Central memory CD4-positive, alpha-beta T cell (primary cell): ENCODE measurements at places on chromosomes 7 and 10.

DNA sequence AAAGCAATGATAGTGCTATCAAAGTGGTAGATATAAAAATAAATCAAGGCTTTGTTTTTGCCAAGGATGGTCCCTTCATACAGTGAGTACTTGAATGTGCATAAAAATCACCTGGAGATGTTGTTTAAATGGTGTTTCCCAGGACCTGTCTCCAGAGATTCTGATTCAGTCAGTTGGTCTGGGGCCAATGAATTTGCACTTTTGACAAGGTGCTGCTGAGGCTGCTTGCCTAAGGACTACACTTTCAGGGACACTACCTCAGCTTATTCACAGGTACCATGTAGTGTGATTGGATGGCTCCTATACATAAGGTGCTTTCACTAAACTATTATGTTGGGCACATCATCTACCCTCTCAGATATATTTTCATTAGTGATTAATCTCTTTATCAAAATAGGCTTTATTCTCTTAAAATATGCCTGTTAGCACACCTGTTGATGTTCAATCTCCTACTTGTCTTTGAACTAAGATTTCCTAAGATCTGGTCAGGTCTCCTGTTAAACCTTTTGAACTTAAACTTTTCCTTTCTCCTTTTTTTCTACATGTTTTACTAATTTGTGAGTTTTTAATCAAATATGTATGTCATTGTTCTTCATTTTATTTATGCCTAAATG lies 24.3 kb downstream of the CAPZA2 start:
- no peak for DNase-seq

GRCh38 chr10:43707770-43708169 lies 59.1 kb upstream of the ZNF32 start:
- DNase-seq, result no peak

- DNase-seq, result peak; percentile 35
Observed at GRCh38 chr7:148979827-148980226, 48.5 kb downstream of the PDIA4 start.

DNA sequence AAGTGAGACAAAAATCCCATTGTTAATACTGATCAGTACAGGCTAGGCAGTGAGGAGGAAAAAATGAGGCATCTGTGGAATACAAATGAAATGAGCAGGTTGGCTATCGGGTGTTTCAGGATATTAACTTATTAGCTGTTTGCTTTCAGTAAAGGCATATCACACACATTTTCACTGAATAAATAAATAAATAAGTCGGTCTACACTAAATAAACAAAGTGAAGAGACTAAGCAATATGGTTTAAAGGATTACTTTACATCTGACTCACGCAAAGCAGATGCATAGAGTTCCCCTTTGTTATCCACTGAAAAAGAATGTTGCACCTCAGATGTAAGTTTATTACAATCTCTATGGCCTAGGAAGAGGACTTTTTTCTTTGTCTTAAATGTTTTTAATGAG lies 6.3 kb upstream of the SEMA3A start:
- DNase-seq, result no peak

DNA sequence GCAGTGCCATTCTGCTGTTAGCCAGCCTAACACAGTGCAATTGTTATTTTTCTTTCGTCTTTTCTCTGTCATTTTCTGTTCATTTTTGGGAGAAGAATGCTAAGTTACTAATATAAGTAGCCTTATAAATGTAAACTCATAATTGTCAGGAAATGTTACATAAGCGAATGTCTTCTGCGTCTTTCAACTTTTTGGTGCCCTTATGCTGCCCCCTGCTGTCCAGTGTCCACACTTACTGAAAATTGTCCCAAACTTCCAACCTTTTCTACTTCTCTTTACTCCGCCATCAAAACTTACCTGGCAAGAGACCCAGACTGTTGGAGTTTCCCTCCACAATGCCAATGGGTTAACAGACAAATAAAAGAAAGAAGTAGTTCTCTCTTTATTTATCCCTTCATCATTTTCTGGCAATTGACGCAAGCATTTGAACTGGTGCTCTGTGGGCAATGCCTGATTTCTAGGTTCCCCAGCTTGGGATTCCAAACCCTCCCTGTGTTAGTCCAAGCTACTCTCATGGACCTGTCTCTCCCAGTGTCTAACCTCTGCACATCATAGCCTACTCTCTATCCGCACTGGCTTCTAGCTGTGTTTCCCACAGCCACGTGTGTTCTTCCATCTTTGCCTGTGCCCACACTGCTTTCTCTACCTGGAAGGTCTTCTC lies 21.0 kb upstream of the EPC1 start:
- DNase-seq, result peak; percentile 74

DNA sequence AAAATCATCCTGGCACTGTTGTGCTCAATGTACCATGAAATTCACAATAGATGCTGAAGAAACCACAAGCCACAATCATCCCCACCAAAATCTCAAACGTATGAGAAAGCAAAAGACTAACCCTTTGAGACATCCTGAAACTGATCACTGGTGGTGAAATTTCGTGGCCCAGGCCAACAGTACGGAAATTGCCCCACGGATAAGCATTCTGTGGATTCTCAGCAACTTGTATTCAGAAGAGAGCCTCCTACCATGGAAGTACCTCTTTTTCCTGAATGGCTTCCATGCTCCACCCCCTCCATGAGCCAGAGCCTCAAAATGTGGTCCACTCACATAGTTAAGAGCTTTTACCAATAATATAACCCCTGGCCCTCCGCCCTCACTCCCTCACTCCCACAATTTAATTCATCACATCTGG lies 163.9 kb upstream of the AUTS2 start:
- no peak for DNase-seq

DNA sequence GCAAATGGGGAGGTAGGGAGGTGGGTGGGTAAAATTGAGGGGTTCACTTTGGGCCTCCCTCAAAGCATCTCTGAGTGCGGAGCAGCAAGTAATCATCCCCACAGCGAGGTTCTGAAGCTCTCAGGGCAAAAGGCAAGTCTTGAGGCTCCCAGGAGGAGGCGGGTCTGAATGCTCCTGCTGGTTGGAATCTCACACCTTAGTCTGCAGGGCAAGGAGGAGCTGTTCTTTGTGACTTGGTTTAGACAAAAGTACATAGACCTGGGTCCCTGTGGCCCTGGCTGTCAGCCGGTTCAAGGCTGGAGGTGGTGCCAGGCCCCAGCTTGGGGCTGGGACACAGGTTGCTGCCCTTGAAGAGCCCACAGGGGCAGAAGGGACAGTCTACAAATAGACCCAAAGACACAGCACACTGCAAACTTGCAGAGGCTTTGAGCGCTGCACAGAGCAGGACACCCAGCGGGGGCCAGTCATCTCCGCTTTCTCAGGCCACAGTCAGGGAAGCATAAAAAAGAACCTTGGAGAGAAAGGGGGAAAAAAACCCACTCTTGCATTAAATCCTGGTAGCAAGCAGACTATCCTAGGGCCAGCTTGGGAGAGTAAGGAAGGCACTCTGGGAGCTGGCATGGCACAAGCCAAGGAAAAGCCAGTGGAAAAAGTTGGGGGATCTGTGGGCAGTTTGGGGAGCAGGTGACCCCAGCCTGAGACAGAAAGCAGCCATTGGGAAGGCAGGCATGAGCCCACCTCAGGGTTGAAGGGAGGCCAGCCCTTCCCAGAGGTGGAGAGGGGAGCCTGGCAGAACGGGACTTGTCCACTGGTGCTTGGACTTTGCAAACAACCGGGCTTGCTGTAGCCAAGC lies 926 bp upstream of the C10orf71 start:
- no peak for DNase-seq

GRCh38 chr10:122363722-122364463 lies 10.6 kb upstream of the PLEKHA1 start:
- no peak for DNase-seq

- no peak for DNase-seq
Observed at GRCh38 chr10:114265392-114266053, 26.5 kb downstream of the VWA2 start.

DNA sequence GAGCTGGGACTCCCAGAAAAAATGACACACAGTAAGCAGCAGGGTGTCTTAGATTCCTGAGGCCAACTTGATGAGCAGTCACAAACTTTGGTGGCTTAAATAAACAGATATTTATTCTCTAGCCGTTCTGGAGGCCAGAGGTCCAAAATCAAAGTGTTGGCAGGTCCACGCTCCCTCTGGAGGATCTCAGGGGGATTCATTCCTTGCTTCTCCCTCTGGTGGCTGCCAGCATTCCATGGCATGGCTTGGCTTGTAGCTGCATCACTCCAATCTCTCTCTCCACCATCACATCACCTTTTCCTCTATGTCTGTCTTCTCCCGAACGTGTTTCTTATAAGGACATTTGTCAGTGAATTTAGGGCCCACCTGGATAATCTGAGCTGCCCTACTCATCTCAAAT lies 98.4 kb downstream of the OSBPL3 start:
- DNase-seq, result no peak

DNA sequence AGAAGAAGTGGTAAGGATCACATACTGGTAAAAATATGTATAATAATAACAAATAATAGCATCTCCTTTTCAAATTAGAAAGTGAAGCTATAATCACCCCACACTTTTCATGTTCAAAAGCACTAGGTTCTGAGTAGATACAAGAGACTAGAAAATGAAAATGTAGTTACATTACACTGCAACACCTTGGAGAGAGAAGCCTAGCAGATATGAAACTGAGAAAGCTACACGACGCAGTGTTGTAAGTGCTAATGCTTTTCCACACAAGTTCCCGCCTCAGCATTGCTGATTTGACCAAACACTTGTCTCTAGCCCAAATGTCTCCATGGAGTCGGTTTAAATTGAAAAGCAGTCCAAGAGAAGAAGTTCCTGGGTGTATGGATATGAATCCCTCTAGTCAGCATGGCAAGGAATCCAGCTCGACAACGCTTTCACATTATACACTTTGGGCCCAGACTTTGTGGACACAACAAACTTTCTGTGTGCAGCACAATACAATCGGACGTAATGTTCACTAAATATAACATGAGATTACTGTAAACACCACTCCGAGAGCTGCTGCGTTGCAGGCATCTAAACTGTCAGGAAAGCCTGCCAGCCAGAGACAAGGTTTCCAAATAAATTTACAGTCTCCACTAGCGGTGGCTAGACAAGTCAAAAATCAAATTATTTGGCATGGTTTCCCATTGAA lies 1.7 kb downstream of the PDE1C start:
- no peak for DNase-seq

DNA sequence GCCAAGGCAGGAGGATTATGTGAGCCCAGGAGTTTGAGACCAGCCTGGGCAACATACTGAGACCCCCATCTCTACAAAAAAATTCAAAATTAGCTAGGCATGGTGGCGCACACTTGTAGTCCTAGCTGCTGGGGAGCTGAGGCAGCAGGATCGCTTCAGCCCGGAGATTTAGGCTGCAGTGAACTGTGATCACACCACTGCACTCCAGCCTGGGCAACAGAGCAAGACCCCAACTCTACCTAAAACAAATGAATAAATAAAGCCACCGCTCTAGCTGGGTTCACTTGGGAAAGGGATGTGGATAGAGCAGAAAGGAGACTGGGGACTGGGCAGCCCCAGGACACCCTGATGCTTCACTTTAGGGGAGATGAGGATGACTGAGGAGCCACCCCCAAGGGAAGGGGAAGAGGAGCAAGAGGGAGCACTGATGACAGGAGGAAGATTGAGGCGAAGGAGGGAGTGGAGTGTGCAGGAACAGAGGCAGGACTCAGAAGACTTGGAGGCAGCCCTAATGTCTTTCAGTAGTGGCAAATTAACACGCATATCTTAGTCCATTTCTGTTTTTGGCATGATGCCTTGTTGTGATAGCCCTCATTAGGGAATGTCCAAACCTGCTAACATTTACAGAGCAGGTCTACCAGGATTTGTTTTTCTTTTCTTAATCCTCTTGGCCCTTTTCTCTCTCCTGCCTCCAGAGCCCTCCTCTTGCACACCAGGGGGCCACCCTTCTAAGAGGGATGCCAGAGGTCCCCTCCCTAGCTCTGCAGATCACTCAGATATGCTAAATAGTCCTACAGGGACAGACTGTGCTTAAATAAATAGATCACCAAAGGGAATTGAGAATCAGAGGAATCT lies 88.3 kb downstream of the C10orf105 start:
- DNase-seq, result no peak

GRCh38 chr7:20198260-20198659 lies 18.9 kb downstream of the MACC1 start:
- DNase-seq, result no peak

DNA sequence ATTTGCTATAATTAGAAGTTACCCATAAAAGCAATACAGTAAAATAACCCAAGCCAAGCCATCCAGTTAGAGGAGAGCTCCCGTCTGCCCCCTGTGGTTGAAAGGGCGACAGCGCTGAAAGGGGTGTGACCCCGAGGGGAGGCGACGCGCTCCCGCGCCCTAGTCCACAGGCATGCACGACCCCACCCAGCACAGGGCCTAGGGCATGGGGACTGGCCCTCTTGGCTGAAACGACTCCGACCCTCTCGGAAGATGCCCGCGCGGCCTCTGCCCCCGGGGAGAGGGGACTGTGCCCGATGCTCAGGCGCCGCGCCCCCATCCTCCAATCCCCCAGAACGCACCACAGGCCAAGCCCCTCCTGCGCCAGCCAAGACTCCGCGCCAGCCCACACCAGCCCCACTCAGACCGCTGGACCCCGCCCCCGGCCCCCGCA lies 64.0 kb downstream of the CSGALNACT2 start:
- peak; percentile 29 for DNase-seq

DNA sequence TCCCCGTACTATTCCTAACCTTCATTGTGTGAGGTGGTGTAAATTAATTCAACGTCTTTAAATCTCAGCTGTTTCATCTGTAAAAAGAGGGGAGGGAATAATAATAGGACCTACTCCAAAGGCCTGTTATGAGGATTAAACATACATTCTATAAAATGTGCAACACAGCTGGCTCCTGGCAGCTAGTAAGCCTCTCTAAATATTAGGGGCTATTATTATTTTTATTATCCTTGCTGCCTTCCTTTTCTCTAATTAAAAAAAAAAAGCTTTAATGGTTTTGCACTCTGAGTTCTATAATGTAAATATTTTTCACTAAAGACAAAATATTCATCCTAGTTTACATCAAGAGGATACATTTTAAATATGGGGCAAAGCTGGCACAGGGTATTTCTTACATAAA lies 19.5 kb downstream of the EXOC4 start:
- DNase-seq, result no peak

DNA sequence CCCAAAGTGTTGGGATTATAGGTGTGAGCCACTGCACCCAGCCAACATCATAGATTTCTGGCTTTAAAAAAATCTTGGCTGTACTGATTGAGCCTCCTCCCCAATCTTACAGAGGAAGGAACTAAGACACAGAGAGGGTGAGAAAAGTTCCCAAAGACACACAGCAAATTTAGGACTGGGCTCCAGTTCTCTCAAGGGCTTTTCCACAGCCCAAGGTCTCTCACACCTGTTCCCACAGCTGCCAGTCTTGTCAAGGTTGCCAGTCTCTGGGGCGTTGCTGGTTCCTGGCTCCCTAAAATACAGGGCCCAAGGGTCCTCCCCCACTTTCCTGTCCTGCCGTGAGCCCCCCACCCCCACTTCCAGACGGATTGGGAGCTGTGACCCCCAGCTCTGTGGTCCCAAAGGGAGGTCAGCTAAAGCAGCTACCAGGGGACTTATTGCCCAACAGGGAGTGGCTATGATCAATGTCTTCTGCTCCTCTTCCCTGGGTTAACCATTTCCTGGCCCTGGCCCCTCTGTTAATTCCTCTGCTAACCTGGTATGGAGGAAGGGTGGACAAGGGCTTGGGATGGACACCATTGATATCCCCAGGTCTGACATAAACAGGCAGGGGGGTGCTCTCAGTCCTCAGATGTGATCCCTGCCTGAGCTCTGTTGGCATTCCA lies 3.1 kb upstream of the ZAN start:
- DNase-seq, result no peak
